ENCODE measurements at places on chromosomes 7 and 10. TPM values are rescaled to one million over a fixed set of nuclear protein-coding genes. Genes with fewer than 3 reads are reported as not detected.

DNA sequence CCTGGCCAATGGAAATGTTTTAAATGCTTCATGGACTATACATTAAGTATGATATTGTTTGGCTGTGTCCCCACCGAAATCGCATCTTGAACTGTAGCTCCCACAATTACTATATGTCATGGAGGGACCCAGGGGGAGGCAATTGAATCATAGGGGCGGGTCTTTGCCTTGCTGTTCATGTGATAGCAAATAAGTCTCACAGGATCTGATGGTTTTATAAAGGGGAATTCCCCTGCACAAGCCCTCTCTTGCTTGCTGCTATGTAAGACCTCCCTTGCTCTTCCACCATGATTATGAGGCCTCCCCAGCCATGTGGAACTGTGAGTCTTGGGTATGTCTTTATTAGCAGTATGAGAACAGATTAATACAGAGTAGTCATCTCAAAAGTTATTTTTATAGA, 32.4 kb upstream of the GRB10 start:
- no peak for DNase-seq

- no peak for DNase-seq
Observed at GRCh38 chr10:116741391-116742351, 695 bp downstream of the HSPA12A start.

DNA sequence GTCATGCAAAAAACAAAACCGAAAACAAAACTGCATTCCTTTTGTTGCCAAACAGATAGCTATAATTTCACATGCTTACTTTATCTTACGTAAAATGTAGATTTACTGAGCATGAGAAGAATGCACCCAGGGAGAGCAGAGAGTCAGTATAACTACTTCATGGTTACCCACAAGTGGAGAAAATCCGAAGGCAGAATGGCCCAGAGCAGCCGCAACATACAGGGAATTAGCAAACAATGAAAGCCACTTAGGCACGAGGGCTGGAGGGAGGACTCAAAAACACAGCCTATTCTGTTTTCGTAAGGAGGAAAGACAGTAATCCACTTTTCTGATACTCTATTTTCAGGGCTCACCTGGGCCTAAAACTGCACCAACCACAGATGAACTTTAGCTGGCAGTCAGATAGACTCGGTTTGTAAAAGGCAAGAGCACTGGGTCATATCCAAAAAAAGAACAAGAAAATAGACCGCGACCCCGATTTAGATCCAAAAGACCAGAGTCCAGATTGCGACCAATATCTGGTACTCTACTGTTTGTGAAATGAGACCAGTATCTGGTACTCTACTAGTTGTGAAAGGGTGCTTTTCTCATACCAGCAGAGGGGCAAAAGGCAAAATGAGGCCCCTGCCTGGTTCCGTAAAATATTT, 1.3 kb downstream of the ITPRIP start:
- DNase-seq: peak; percentile 8

DNA sequence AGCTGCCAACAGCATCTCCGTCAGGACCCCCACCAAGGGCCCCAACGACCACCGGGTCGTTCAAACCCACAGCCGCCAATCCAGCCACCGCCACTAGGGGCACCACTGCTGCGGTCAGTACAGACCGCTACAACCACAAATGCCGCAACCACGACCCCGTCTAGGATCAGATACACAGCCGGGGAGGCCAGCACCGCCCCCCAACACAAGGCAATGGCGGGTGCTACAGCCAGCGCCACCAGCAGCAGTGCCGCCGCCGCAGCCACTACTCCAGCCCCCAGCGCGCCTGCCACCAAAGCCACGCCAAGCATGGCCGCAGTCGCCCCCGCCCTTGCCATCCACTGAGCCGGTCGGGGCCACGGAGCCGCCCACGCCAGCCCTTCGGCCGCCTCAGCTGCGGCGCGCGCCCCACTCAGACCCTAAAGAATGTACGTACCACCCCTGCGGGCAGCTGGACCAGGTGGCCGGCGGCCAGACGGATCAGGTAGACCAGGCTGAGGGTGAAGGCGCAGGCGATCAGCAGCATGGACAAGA, 473 bp downstream of the CYP51A1 start:
- DNase-seq: peak; percentile 57

GRCh38 chr7:40915071-40915470, 780.3 kb downstream of the SUGCT start:
- no peak for DNase-seq

- no peak for DNase-seq
Observed at GRCh38 chr10:30877111-30877510, 154.6 kb downstream of the ZNF438 start.

DNA sequence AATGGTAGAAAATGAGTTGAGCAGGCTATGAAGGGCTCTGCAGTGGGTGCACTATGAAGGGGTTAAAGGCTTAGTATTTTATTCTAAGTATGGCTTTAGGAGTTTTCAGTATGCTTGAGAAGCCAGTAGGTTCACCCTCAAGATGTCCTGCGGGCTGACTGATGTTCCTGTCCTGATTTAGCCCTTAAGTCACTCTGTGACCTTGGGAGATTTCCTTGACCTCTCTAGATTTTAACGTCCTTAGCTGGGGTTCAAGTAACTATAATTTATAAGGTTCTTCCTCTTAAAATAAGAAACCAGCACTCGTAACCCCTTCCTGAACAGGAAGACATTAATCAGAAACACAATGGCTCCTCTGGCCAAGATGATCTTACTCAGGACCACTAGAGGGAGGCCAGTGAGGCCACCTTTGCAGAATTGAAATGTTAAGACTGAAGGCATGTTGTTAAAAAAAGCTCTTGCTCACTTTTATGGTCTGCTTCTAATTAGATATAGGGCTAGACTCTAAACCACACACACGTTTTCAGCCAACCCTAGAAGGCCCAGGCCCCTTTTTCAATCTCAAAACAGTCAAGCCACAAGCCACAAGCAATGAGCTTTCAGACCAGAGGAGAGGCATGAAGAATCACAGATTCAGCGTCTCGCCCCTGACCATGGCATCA, 41.9 kb downstream of the CDK1 start:
- DNase-seq: no peak

DNA sequence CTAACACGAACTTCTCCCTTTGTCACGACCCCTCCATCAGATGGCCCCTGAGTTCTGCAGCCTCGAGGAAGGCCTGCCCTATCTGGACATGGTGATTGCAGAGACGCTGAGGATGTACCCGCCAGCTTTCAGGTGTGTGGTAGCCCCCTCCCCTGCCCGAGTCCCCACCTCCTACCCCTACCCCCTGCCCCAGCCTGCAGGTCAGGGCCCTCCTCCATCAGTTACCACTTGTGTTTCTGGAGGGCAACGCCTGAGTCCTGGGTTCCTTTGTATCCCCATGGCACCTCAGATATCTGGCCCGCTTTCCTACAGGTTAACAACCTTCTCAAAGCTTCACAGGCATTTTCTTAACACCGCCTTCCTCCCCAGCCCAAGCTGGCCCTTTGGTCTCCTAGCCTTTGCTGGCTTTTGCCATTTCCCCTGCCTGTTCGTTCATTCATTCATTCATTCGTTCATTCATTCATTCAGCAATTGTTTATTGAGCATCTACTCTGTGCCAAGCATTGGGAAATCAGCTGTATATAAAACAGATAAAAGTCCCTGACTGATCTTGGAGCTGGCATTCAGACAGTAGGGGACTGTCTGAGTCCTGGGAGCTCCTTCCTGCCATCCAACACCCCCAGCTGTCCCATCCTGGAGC, 55.6 kb downstream of the PARP12 start:
- DNase-seq: no peak

GRCh38 chr7:55026867-55027490, 8.2 kb downstream of the EGFR start:
- no peak for DNase-seq

DNA sequence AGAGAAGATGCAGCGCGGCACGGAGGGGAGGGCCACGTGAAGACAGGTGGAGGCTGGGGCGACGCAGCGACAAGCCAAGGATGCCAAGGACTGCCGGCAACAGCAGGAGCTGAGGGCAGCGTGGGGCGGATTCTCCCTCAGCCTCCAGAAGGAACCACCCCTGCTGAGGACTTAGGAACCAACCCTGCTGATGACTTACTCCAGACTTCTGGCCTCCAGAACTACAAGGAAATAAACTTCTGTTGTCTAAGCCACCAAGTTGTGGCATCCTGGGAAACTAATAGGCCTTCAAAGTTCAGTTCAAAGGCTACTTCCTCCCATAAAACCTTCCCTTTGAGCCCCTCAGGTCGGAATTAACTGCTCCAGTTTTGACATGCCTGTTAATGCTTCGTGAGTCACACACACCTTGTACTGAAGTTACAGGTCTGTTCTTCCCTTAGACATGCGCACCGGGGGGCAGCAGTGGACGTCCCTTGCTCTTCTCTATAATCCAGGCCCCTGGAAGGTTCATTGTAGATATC, 88.4 kb upstream of the RHEB start:
- no peak for DNase-seq

Gene DKK1
- not detected for total RNA-seq

Gene GIMAP4
- total RNA-seq: 39.1 TPM

Gene PDZD7
- 0.64 TPM for total RNA-seq

All from activated T-helper 2 cell treated with anti-CD3 and anti-CD28 coated beads, Interferon-gamma antibody, Interleukin-2, Interleukin-4, amounts not matched to agents 10 μg/mL and 5 μg/mL and 100 μg/mL, durations not matched to agents 14 hours and 24 hours and 36 hours (primary cell).